ENCODE measurements at places on chromosomes 4 and X. TPM values are rescaled to one million over a fixed set of nuclear protein-coding genes. Genes with fewer than 3 reads are reported as not detected.

GRCh38 chr4:168361365-168362024 is 42.9 kb upstream of the DDX60 start:
- no peak for DNase-seq

DNA sequence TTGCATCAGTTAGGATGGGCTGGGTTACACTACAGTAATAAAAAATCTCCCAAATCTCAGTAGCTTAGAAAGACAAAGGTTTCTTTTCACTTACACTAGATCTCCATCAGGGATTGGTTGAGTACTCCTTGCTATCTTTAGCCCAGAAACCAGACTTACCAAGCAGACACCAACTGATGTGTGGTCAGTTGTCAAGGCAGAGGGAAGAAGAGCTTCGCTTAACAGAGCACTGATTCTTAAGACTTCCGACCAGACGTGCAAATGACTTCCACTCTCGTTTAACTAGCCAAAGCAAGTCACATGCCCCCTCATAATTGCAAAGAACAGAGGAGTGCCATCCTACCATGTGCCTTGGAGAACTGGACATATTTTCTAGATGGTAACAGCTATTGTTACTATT is 5.7 kb upstream of the ZNF518B start:
- DNase-seq, result no peak

GRCh38 chr4:186651624-186652023 is 72.0 kb downstream of the FAT1 start:
- no peak for DNase-seq

DNA sequence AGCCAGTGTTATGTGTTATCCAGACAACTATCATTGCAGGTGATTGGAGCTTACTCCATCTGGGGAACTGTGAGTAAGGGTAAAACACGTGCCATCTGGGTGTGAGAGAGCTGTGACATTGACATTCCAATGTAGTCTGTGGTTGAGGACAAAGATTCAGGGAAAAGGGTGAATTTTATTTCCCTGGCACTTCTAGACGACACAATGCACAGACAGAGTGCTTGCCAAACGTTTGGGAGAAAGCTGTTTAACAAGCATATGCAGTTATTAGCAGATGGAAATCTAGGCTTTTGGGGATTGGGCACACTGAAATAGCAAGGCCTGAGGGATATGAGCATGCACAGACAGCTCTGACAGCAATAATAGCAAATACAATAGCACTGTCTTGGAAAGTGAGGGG is 21.3 kb upstream of the CTSO start:
- no peak for DNase-seq

DNA sequence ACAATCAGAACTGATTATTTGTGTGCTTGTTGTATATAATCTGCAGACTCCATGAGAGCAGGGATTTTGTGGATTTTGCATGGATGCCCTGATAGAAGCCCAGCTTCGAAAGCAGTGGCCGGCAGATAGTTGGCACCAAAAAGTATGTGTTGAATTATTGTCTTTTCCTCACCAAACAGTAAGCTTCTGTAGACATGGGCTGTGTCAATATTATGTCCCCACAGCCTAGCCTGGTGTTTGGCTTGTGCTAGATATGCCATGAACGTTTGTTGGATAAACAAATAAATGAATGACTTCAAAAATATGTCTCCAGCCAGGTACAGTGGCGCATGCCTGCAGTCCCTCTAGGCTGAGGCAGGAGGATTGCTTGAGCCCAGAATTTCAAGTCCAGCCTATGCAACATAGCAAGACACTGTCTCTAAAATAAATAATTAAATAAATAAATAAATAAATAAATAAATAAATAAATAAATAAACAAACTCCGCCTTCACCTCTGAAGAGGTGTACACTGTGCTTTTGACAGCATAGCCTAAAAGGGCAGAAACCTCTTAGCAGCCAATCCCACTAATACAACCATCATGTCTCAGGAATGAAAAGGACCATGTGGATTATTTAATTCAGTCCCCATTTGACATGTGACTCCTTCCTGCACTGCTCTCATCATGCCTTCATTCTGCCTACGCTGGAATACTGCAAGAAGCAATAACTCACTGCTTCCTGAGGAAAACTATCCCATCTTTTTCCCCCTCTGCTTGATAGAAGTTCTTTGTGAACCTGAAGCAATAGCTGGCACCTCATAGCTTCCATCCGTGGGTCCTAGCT is 335.2 kb downstream of the FBXW7 start:
- no peak for DNase-seq

DNA sequence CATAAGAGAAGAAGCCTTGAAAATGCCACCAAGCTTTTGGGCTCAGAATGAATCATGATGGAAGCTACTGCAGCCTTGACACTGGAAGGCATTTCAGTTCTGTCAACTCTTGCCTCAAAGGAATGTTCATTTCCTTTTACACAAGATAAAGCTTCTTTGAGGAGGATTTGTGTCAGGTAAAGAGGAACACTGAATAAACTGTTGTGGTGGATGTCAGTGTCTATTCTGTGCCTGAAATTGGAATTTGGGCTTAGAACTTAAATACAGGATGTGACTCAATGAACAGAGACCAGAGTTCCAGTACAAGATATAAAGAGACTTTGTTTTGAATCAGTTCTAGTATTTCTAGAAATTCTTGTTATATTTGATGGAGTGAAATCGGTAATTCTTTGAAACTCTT is 313.2 kb downstream of the PACRGL start:
- no peak for DNase-seq

DNA sequence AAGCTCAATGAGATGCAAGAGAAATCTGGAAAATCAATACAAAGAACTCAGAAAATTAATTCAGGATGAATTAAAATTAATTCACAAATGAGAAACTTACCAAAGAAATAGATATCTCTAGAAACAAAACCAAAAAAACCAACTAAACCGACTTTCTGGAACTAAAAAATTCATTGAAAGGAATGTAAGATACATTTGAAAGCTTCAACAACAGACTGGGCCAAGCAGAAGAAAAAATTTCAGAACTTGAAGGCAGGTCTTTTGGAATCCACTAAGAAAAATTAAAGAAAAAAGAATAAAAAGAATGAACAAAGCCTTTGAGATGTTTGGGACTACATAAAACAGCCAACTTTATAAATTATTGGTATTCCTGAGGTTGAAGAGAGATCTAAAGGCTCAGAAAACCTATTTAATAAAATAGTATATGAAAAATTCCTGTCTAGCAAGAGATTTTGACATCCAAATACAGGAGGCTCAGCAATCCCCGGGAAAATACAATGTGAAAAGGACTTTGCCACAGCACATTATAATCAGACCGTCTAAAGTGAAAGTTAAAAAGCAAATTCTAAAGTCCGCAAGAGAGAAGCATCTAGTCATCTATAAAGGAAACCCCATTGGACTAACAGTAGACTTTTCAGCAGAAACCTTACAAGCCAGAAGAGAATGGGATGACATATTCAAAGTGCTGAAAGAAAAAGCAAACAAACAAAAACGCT is 44.2 kb downstream of the NAT8L start:
- no peak for DNase-seq

DNA sequence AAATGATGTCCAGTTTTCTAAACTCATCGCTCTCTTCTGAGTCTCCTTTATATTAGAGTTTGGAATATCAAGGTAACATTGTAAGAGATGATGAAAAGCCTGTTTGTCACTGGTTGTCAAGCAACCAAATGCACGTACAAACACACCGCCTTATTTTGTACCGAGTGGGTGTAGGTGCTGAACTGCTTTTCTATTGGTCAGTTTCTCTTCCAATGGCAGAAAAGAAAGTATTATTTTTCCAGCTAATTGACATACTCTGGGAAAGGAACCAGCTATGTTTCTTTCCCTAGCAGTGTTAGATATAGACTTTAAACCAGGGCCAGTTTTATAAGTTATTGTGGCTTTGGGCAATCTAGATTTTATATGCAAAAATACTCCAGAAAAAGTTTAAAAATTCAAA is 6.6 kb upstream of the PPM1K start:
- no peak for DNase-seq

- no peak for DNase-seq
These were observed 731 bp downstream of the RBMXL3 start for GRCh38 chrX:115189646-115190635.

DNA sequence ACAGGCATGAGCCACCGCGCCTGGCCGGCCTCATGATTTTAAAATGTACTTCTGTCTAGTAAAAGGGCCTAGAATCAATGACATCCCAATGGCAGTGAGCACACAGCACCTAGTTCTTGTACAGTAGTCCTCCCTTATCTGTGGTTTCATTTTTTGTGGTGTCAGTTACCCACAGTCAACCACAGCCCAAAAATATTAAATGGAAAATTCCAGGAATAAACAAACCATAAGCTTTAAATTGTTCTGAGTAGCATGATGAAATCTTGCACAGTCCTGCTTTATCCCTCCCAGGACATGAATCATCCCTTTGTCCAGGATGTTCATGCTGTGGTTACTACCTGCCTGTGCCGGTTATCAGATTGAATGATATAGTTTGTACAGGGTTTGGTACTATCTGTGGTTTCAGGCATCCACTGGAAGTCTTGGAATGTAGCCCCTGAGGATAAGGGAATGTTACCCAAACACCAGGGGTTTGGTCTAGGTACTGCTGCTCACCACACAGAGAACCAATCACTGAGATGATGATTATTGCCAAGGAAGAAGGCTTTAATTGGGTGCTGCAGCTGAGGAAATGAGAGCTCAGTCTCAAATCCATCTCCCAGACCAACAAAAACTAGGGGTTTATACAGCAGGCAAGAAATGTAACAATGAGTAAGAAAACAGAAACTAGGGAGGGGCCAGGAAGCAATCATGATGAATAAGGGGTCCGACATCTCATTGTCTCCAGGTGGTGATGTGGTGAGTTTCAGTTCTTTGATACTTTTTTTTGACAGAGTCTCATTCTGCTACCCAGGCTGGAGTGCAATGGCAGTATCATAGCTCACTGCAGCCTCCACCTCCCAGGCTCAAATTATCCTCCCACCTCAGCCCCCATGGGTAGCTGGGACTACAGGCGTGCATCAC is 16.2 kb upstream of the FHL1 start:
- no peak for DNase-seq

DNA sequence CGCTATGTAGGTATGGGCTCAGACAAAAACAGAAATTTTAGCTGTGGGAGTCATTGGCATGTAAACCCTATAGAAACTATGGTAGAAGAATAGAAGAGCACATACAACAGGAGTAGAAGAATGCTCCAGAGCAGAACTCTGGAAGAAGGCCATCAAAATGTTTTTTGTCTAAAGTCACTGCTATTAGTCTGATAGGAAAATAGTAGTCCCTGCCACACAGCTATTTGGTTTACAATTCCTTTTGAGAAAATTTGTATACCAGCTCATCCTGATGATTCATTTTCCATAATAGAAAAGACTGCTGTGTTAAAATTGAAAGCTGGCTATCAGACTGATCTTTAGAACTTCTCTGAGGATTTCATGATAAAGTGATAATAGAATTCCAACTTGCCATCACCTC is 32.8 kb upstream of the ADAD1 start:
- no peak for DNase-seq

The CLIC2 gene
- total RNA-seq, result 1.7 TPM

The CYSLTR1 gene
- total RNA-seq, result 6.6 TPM

All from CD4-positive, alpha-beta T cell (primary cell).